ENCODE measurements at places on chromosomes 3 and 15. TPM values are rescaled to one million over a fixed set of nuclear protein-coding genes. Genes with fewer than 3 reads are reported as not detected.

DNA sequence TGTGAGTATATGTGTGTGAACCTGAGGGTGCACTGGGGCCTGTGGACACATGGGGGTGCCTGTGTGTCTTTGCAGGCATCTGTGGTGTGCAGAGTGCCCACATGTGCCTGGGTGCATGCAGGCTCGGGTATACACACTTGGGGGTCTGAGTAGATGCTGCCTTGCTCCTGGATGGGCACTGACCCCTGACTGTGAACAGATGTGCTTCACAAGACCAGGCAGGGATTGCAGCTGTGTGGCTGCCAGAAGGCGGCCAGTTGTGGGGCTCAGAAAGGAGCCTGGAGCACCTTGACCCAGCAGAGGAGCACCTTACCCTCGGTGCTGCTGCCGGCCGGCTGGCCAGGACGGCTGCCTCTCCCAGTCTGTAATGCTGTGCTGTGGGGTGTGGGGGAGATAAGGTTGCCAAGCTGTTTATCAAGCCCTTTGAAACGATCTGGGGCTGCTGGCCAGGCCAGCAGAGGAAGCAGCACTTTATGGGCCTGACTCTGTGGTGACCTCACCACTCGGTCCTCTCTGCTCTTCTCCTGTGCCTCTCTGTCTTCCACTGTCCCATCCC lies 55.5 kb upstream of the MRPS22 start:
- no peak for DNase-seq

The C3orf22 gene
- total RNA-seq = not detected

The B3GNT5 gene
- 11.3 TPM for total RNA-seq

The SLC27A2 gene
- total RNA-seq = 16.0 TPM

- no peak for DNase-seq
These were observed 32.9 kb downstream of the SLC4A7 start for GRCh38 chr3:27451251-27451650.

GRCh38 chr3:106093616-106094015 lies 224.8 kb upstream of the CBLB start:
- DNase-seq = no peak

GRCh38 chr3:181709537-181710279 lies 2.0 kb upstream of the SOX2 start:
- peak; percentile 47 for DNase-seq

- DNase-seq = peak; percentile 10
These were observed 959 bp downstream of the TPM1 start for GRCh38 chr15:63043335-63044076.

- no peak for DNase-seq
These were observed 47.4 kb downstream of the TMEM266 start for GRCh38 chr15:76107169-76107568.

GRCh38 chr3:63364495-63364894 lies 86.4 kb downstream of the SYNPR start:
- no peak for DNase-seq

The SOX14 gene
- not detected for total RNA-seq

DNA sequence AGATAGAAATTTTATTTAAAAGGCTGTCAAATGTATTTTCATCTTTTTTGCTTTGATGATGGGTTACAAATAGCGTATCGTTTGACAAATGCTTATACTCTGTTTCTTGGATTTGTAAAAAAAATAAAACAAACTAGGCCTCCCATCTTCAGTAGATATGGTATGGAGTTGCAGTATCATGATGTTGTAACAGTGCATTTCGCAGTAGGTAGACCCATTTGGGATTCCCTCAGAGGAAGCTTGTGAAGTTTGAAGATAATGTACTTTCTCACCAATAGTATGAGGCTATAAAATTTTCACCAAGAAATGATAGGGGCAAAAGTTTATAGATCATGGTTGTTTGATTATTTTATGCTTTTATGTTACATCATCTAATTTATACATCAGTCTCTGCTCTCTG lies 10.8 kb downstream of the MBNL1 start:
- no peak for DNase-seq

GRCh38 chr3:133487920-133488540 lies 85.5 kb upstream of the CDV3 start:
- DNase-seq = peak; percentile 35

GRCh38 chr3:48429317-48429959 lies 448 bp downstream of the PLXNB1 start:
- DNase-seq = peak; percentile 71

The CHRNA7 gene
- not detected for total RNA-seq

DNA sequence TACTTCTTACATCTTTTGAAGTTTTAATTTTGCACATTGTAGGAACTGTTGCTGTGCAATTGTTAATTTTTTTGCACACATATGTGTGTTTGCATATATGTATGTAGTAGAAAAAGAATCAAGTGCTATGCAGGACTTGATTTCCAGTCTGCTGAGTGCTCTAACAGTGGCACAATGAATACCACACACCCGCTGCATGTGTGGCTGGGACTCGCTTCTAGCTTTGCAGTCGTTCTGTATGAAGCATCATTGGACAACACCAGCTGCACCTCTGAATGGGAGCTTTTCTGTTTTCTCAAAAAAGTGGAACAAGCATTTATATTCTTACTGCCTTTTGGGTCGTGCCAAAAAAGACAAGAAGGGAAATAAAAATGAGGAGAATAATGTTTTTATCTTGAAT lies 564.7 kb downstream of the FOXP1 start:
- no peak for DNase-seq

GRCh38 chr3:124916837-124917409 lies 17.6 kb downstream of the MUC13 start:
- no peak for DNase-seq

DNA sequence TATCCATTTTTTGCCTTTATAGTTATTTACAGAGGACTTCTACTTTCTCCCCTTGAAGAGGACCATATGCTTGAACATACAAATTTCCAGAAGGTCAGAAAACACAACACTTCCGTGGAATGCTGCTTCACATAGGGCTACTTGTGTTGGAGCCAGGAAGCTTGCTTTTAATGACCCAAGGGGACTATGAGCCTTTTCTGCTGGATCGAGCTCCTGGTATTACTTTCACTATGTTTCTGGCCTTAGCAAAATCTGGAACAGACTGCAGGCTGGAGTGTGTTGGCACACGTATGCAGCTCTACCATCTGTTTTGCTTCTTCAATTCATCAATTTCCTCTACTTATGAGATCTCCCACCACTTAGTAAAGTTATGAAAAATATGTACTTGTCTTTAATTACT lies 69.3 kb upstream of the CBLB start:
- DNase-seq = no peak

The SLC38A3 gene
- total RNA-seq = not detected

GRCh38 chr15:31338879-31339557 lies 12.4 kb downstream of the KLF13 start:
- DNase-seq = peak; percentile 62

The ITIH3 gene
- not detected for total RNA-seq

DNA sequence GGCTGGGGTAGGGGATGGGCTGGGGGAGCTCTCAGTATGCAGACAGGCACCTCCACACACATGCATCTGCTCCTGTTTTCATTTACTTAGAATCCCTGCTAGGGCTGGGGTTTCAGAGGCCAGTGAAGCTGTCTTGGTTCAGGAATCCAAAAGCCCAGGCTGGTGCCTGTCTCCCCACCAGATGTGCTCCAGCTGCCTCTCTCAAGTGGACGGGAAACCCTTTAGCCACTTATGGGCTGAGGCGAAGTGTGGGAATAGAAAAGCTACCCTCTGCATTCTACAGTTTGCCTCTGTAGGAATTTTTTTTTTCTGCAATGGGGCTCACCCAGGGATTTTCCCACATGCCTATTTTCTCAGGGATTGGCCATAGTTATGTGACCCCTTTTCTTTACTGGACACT lies 72.5 kb downstream of the ATP2B2 start:
- DNase-seq = no peak

DNA sequence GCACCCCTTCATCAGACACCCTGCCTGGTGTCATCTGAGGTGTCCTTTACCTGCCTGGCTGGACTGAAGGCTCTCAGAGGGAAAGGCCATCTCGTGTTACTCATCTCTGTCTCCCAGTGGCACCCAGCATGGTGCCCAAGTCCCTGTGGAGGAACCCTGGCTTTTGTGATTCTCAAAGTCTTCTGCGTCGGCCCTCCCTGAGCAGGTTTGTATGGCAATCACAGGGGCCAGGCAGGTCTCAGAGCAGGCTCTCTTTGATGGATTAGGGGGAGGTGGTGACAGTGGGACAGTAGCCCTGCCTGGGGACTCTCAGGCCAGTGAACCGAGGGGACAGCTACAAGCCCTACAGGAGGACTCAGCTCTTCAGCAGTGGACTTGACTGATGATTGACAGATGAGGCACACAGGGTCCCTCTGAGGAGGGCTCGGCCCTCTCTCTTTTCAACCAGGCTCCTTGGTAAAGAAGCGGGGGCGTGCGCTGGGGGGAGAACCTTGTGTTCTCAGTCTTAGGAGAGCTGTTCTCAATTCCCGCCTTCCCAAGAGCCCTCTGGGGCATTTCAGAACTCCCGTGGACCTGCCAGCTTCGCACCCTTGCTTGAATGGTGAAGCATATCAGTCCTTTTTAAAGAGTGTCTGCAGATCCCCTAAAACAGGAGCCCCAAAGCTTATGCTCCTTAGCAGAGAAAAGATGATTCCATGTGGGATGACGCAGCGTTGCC lies 108.3 kb downstream of the VGLL4 start:
- DNase-seq = no peak

DNA sequence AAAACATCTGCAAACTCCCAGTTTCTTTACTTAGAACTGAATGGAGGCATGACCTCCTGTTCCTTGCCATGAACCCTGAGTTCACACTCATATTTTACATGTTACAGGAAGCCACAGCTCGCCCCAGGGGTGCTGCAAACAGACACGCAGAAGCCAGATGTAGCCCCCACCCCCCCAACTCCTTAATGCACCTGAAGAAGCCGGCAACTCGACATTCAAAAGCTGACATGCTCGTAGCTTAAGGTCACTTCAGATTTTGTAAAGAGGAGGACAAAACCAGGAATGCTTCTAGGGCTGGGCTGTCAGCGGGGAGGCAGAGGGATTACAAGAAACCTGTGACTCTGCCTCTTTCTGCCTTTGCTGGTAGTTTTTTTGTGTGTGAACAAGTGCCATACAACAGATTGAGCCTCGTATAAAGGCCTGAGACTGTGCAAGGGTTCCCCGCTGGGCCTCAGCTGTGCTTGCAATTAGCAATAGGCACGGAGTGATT lies 42.0 kb upstream of the FEZF2 start:
- DNase-seq = no peak
